ENCODE measurements at places on chromosomes 2 and 18.

DNA sequence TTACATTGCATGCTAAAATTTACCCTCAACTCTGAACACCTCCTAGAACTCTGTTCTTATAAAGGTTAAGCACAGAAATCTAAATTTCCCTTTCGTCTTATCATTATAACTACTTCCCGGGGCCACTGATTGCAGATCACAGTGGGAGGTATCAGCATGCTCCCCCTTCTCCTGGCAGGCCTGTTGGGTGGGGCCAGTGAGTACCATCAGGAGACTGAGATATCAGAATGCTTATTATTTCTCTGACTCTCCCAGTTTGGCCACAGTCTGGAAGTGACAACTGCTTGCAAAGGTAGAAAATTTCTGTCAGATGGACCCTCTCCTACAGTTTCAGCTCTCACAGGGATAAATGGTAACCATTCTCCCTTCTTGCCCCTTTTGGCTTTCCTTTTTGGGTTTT is 62.6 kb downstream of the DSEL start:
- no peak for DNase-seq

DNA sequence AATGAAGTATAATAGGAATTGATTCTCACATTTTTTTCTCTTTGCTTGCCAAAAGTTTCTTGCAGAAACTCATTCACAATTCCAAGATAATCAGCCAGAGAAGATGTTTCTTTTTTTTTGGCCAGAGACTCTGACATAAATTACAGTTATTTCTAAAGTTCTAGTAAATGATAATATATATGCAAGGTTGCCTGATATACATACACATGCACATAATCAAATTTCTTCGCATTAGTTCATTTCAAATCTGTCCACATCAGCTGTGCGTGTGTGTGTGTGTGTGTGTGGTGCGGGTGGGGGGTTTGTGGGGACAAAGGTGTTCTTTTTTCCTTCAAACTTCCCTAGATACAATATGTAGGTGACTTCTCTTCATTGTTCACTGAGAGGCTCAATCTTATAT is 33.2 kb downstream of the OSGEPL1 start:
- DNase-seq: no peak

- DNase-seq: no peak
These were observed 104.7 kb upstream of the NABP1 start for GRCh38 chr2:191573216-191573615.

DNA sequence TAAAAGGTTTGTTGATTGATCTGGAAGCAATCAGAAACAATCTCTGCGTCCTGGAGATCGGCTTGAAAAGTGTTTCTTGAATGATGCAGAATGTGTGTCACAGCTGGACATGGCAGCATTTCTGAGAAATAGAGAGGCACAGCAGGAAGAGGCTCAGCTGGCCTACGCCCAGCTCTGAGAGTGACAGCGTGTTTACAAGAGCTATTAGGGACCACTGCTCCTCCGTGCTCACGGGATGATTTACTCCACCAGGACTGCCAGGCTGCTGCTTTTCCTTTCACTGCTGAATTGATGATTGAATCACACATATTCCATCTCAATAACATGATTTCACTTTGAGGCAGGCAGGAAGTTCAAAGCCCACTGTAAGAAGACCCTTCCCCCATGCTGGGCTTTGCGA is 62.8 kb downstream of the GALNT14 start:
- no peak for DNase-seq

GRCh38 chr2:3741396-3741795 is 38.0 kb downstream of the DCDC2C start:
- no peak for DNase-seq

DNA sequence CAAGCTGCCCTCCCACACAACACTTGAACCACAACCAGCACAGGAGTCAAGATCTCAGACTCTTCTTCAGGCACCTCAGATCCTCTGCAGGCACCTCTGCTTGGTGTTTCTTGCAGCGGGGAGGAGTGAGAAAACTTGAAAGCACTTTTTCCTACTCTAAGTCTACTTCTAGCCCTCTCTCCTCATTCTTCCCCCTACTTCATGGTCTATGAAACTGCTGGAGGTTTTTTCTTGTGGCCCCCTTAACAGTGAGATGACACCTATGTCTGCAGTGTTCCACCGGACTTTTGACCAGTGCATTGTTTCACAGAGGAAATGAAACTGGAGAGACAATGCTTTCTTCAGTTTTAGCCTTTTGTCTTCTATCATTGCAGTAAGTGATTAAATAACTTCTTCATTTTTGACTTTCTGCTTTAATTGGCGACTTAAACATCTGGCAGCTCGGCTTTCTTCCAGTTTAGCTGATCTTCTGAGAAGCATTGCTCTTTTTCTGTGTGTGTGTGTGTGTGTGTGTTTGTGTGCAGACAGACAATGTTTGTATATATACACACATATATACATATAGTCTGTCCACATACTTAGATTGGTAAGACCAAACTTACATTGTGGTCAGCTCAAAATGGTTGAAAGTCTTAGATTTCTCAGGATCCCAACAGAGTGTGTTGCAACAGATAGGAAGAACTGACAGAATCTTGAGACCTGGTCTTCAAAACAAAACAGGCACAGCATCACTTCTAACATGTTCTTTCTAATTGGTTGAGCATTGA is 1474.0 kb upstream of the TMEFF2 start:
- no peak for DNase-seq

- DNase-seq: no peak
These were observed 24.7 kb upstream of the SERPINB5 start for GRCh38 chr18:63451799-63452660.

- peak; percentile 96 for DNase-seq
These were observed 122.7 kb downstream of the COL6A3 start for GRCh38 chr2:237291138-237291792.

DNA sequence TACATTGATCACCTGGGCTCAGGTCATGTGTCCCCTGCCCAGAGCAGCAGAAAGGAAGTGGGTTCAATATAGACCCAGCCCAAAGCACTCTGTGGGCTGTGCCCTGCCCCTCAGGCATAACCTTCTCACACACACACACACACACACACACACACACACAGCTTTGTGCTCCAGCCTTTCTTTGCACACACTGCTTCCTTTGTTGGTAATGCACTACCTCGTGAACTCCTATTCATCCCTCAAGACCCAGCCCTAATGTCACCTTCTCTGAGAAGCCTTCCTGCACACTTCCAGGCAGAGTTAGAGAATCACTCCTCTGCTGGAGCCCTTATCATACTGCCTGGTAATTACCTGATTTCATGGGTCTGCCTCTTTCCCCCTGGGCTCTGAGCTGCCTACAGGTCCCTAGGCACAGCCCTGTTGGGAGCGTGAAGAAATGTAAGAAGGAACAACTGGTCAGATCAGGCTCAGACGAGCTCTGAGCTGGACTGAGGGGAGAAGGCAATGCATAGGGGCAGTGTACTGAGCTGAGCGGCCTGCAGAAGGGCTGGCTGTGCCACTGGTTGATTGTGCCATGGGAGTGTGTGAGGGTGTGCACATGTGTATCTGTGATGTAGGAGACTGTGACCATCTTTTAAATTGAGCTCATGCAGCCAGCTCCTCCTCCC is 210.3 kb downstream of the GLI2 start:
- no peak for DNase-seq

- DNase-seq: no peak
These were observed 89.5 kb downstream of the COL6A3 start for GRCh38 chr2:237324405-237324831.

- no peak for DNase-seq
These were observed 81.2 kb downstream of the GFPT1 start for GRCh38 chr2:69305712-69306392.

GRCh38 chr2:113061241-113061640 is 2.2 kb downstream of the IL36RN start:
- DNase-seq: no peak

DNA sequence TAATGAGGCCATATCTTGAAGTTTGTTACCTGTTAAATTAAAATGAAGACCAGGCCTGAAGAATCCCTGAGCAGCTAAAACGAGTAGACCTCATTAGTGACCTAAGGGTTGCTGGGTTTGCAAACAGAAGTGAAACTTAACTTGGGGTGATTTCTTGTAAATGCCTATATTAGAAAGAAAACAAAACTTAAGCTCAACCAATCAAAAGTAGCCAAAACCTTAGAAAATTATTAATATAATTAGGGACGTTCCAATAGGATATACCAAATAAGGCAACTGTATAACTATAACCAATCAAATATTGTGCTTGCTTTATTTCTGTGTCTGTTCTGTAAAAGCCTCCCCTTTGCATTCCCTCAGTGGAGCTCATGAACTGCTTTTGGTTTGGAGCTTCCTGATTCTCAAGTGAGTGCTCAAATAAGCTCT is 137.9 kb upstream of the VRK2 start:
- no peak for DNase-seq

- peak; percentile 14 for DNase-seq
These were observed 20.0 kb upstream of the RNF149 start for GRCh38 chr2:101328474-101329007.

GRCh38 chr2:78576409-78576808 is 449.1 kb upstream of the REG3G start:
- DNase-seq: no peak

- DNase-seq: no peak
These were observed 78.5 kb downstream of the PRKCE start for GRCh38 chr2:45729753-45730512.

- no peak for DNase-seq
These were observed 146.7 kb upstream of the VRK2 start for GRCh38 chr2:57899898-57900297.

GRCh38 chr2:32627441-32627813 is 423 bp upstream of the TTC27 start:
- no peak for DNase-seq

- DNase-seq: no peak
These were observed 63.9 kb downstream of the GYPC start for GRCh38 chr2:126719833-126720351.

Data from NCI-H510A treated with DMSO at 0.1 percent for 48 hours (cell line).